ENCODE measurements at places on chromosomes 3 and 15.

- no peak for DNase-seq
Measured at GRCh38 chr3:173092038-173092437, 49.0 kb downstream of the SPATA16 start.

DNA sequence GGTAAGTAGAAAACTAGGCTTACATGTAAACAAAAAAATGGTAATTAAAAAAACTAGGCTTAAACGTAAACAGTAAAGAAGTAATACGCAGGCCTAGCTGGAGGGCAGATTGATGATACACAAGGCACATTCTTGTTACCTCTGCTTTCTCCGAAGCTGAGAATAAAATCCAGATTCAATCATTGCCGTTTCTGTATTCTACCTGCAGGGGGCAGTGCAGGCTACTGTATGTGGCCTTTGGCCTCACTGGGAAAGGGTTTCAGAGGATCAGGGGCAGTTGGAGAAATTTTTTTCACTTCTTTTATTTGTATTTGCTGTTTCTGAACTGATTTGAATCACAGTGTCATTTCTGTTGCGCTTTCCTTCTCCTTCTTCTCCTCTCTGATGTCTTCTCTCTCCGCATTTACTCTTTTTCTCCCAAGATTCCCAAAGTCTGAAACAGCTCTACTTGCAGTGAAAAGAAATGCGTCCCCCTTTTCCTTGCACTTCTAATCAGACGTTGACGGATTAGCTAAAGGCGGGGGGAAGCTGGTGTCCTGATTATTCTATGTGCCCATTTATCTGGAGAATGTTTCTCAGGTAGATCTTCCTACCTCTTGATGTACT lies 67.1 kb upstream of the MCTP2 start:
- no peak for DNase-seq

- DNase-seq: no peak
Measured at GRCh38 chr15:68642491-68642845, 63.7 kb downstream of the CORO2B start.

DNA sequence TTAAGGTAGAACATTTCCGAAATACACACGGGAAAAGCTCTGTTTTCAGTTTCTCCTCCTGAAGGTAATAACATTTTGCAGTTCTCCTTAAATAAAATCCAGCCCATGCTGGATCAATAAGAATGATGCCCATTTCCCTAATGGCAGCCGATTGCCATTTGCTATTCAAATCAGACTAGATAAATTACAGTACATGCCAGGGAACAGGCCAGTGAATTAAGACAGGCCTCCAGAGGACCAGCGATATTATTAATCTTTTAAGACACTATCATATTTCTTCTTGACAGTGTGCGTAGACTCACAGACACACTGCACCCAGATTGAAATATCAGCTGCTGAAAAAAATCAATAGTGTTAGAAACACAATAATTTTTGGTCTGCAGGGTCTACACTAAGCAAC lies 422.3 kb downstream of the TIGIT start:
- no peak for DNase-seq

DNA sequence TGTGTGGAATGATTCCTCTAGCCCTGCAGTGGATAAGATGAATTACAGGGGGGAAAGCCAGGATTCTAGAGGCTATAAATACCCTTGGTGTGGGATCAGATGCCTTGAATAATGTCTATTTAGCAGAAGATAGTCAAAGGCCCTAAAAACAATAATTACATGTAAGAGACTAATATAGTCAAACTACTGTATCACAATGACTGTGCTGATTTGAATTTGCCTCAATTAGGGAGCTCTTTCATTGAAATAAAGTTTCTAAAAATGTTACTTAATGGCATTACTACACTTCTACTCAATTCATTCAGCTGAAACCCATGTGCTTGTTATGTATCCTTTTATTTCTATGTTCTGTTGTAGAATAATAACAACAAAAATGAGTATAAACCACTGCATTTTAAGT lies 915.6 kb downstream of the TUSC7 start:
- no peak for DNase-seq

Measured in GOT3 (cell line).